ENCODE measurements at places on chromosomes 4 and X.

GRCh38 chr4:5160668-5161067 is 109.4 kb downstream of the STK32B start:
- DNase-seq, result no peak

GRCh38 chr4:186146458-186146857 is 42.0 kb downstream of the FAM149A start:
- DNase-seq, result no peak

DNA sequence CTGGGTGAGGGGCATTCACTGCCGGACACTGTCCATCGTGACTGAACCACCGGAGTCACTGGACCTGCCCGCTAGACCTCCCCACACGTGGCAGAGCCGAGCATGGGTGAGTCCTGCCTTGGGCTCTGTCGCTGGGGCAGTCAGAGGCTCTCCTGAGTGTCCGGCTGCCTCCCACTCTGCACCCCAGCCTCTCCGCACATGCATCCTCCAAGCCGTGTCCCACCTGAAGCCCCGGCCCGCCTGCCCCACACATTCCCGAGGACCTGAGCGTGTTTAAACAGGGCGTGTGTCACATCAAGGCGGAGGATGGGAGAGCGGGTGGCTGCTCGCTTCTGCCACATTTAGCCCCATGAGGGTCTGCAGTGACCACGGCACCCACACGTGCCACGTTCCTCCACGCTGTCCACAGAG is 4.7 kb downstream of the CPLX1 start:
- no peak for DNase-seq

GRCh38 chr4:139606579-139607501 is 50.8 kb upstream of the SETD7 start:
- DNase-seq, result no peak

DNA sequence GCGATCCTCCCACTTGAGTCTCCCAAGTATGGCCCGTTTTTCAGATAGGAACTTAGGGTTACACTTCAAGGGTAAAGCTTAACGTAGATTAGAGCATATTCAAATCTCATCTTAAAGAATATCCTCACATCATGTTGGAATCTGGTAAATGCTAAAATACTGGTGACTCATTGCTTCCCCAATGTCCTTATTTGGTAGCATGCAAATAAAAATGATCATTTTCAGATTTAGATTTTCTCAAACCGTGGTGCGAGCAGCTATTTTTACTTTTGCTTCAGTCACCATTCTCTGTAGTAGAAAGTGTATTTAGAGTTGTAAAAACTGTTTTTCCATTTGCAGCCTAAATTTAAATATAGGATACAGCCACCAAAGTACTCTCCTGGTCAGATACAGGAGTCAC is 101.5 kb upstream of the MAML3 start:
- DNase-seq, result no peak

GRCh38 chr4:162323919-162324318 is 160.1 kb upstream of the FSTL5 start:
- DNase-seq, result no peak

GRCh38 chr4:149886786-149887490 is 71.3 kb upstream of the IQCM start:
- DNase-seq, result no peak

GRCh38 chr4:137968956-137969678 is 273.0 kb downstream of the SLC7A11 start:
- DNase-seq, result no peak

GRCh38 chr4:41119867-41120295 is 94.5 kb downstream of the APBB2 start:
- DNase-seq, result no peak

DNA sequence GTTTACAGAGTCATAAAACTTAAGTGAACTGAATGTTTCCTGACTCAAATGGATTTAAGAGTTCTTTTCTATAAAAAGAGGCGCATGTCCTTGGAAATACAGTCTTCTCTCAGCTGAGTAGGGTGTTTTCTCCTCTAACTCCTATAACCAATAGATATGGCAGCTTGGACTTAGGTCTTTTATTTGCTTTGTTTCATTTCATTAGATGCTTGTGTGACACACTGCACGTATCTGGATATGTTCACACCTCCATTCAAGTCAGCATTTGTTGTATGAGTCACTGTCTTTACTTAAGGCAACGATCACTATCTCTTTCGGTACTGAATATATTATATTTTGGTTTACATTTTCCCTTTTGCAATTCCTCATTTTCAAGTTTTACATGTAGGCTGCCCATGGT is 136.6 kb downstream of the ARSF start:
- DNase-seq, result no peak

GRCh38 chrX:41118156-41118555 is 32.9 kb downstream of the USP9X start:
- DNase-seq, result no peak

DNA sequence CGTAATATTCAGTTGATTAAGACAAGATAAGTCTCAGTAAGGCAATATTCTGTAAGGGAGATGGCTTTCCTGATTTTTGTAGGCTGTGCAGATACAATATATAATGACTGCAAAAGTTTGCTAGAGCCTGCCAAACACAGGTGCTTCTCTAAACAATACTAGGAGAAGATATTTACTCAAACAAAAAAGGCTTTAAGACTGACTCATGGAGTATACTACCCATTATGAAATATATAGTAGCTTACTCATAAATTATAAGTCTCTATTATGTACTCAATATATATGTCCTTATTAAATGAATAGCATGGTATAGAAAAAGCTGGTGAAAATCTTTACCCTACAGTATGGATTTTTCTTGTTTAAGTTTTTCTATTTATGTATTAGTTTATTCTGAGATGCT is 93.2 kb upstream of the IL15 start:
- DNase-seq, result no peak

Data from naive thymus-derived CD8-positive, alpha-beta T cell (primary cell).